Activated CD4-positive, CD25-positive, alpha-beta regulatory T cell treated with anti-CD3 and anti-CD28 coated beads, Interleukin-2, amount 50 U/mL, for 72 hours (primary cell): ENCODE measurements at places on chromosomes 11 and 22.
A peak's percentile ranks its signal among the peaks of the same experiment; 100 is the strongest.

DNA sequence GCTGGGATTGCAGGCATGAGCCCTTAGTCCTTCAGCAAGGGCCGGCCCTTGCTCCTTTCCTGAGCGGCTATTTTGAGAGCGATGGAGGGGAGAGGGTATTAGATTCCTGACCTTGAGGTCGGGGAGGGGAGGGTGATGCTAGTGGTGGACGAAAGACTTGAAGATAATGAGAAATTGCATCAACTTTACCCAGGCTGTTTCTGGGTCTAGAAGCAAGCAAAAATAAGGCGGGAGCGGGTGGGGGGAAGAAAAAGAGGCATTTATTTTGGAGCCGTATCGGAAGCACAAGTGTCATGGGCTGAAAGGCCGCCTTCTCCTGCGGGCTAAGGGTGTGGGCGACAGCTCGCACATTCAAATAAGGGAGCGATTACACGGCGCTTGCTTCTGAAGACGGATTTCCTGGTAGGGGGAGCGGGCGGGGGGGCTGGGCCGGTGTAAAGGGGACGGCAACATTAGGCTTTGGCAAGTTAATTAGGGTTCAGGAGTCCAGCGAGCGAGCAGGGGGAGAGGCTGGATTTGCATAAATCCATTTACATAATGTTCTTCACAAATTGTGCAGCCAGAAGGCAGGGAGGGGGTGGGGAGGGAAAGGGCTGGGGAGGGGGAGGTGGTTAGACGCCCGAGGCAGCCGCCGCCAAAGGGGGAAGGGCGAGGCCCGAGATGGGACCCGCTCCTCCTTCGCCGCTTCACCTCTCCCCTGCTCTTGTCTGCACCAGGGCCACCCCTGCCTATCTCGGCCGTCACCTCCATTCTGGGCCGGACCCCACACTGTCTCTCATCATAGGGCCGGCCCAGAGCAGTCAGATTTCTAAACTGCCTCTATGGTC lies 245.9 kb downstream of the MIAT start:
- DNase-seq: no peak

- DNase-seq: no peak
These were observed 24.9 kb downstream of the COMMD9 start for GRCh38 chr11:36264011-36264972.

DNA sequence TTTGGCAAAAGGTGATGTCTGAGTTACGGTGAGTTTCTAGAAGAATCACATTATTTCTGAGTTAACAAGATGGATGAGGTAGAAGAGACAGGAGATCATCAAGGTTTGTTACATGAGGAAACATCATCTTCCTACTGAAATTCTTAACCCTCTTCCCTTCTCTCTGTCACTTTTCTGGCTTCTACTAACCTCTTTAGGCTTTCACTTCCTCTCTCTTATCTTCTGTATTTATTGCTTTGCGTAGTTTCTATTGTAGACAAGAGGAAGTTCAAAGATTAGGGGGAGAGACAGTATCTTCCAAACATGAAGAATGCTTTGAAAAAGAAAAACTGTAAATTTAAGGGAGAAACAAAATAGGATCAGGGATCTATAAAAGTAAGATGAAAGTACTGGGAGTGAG lies 75.4 kb downstream of the TRPC6 start:
- no peak for DNase-seq

GRCh38 chr11:19829109-19829837 lies 116.6 kb downstream of the NAV2 start:
- DNase-seq: no peak

- DNase-seq: peak; percentile 69
These were observed 1.6 kb upstream of the BCR start for GRCh38 chr22:23178512-23179254.

DNA sequence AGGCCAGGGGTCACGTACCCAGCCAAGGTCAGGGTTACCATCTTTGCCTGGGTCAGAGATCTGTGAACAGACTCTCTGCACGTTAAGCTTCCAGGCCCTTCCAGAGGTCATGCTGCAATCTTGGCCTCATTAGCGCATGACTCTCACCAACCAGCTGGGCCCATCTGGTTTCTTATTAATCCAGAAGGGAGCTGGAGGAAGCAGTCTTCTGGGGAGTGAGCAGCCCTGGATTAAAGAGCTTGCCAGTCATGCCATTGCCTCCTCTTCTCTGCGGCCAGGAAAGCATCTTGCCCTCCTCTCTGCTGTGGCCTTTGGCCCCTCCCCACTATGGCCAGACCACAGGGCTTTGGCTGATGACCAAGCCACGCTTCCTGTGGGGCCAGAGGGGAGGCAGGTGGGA lies 57.4 kb downstream of the CHST1 start:
- no peak for DNase-seq
